ENCODE measurements at places on chromosomes 6 and 20.

DNA sequence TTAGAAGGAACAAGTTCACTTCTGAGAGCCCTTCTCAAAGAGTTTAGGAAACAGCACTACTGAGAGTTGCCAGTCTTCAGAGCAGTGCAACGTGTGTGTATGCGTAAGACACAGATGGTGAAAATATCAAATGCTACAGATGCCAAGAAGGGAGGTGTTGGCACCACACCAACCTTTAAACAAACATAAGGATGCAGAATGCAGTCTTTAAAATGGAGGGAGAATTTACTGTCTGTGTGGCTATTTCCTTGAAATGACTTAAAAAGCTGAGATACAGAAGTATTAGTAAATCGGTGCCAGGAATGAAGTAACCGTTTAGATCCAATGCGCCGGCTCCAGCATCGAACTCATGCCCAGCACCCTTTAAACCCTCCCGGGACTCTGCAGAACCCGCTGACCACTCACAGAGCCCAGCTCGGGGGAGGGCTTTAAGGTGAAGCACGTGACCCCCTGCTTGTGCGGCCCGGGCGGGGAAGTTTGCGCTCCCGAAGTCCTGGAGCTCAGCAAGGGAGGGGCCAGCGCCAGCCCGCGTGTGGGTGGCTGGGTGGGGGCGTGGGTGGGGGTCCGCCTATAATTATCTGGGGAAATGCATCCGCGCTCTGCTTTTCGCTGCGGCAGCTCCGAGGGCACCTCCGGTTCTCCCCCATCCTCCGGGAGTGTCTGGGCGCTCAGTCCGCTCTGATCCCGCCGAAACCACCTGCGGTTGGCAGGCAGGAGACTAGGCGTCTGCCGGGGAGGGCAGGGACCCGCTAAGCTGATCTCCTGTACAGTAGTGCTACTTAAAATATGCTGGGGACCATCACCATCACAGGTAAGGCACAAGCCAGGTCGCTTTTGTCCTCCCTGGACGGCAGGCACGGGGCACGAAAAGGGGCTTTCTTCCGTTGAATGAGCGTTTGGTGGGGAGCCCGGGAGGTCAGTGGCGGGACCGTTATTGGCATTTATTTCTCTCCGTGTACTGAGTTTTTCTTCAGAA lies 66.0 kb downstream of the ZBTB2 start:
- no peak for DNase-seq

DNA sequence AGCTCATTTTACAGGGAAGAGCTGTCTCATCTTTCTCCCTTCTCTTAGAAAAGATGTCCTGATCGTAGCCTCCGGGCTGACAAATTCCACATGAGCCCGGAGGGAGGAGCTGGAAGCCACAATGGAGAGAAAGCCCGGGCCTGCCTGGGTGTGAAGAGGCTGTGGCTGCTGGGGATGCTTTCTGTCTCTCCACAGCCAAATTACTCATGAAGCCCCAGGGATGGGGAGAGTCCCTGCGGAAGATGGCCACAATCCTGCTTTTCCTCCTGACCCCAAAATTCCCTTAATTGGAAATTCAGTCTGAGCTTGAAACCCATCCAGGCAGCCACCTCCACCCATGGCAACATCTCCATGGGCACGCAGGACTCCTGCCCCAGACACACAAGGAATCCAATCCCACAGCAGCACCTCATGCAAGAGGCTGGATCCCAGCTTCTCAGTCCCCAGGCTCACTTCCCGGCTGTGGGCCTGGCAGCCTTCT lies 32.4 kb downstream of the JPH2 start:
- DNase-seq = no peak

- DNase-seq = no peak
Observed at GRCh38 chr6:168165891-168166290, 86.9 kb upstream of the FRMD1 start.

- no peak for DNase-seq
Observed at GRCh38 chr6:113971741-113972140, 793 bp upstream of the HDAC2 start.

DNA sequence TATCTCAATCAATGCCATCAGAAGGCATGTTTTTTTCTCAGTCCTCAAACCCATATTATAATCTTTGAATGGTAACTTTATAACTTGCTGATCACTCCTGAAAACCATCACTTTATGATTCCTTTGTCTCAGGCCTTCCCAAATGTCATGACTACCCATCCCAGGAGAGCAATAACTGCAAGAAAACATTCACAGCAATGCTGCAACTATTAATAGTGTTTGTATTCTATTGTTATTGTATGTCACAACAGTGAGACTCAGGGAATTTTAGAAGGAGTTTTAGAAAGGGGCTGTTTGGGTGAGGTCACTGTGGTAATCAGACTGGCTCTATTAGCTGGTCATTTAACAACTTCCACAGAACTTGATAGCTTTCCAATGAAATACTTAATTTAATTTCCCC lies 301.4 kb upstream of the TBX18 start:
- no peak for DNase-seq

DNA sequence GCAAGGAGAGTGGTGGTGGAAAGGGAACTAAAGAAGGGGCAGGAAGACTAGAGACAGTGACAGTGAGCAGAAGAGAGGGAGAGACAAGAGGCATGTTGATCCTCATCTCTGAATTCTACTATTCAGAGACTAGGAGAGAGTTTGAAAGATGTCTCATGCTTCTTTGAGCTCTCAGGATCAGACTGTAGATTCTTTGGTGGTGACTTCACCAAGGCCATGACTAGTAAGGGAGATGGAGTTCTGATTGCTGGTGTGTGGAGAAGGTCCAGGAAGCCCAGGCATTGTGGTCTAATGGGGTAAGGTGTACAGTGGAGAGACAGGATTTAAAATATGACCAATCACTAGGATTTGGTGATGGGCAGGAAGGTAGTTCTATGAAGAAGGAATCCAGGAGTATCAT lies 713 bp downstream of the WFDC9 start:
- no peak for DNase-seq

DNA sequence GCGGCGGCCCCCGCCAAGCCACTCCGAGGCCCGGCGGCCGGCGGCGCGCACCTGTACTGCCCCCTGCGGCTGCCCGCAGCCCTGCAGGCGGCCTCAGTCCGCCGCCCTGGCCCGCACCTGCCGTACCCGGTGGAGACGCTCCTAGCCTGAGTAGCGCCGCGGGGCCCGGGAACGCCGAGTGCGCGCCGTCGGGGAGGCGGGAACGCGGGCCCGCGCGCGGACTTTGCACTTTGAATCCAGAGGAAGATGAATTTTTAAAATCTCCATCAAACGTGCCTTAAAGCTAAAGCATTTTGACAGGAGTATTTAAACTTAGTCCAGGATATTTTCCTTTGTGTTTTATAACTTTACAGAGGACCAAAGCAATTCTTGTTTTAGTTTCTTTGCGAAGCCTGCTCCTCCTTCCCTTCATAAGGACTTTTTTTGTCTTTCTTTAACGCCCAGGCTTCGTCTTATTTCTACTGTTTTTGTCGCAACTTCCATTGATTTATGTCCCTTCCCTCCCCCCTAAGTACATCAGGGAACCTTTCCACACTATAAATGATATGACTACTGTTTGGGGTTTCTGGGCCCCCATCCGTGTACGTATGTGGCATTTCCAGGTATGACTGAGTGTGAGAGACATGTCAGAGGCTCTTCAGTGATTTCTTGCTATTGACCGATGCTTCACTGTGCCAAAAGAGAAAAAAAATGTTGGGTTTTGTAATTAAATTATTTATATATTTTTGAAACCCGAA lies 2.0 kb downstream of the FOXQ1 start:
- no peak for DNase-seq

DNA sequence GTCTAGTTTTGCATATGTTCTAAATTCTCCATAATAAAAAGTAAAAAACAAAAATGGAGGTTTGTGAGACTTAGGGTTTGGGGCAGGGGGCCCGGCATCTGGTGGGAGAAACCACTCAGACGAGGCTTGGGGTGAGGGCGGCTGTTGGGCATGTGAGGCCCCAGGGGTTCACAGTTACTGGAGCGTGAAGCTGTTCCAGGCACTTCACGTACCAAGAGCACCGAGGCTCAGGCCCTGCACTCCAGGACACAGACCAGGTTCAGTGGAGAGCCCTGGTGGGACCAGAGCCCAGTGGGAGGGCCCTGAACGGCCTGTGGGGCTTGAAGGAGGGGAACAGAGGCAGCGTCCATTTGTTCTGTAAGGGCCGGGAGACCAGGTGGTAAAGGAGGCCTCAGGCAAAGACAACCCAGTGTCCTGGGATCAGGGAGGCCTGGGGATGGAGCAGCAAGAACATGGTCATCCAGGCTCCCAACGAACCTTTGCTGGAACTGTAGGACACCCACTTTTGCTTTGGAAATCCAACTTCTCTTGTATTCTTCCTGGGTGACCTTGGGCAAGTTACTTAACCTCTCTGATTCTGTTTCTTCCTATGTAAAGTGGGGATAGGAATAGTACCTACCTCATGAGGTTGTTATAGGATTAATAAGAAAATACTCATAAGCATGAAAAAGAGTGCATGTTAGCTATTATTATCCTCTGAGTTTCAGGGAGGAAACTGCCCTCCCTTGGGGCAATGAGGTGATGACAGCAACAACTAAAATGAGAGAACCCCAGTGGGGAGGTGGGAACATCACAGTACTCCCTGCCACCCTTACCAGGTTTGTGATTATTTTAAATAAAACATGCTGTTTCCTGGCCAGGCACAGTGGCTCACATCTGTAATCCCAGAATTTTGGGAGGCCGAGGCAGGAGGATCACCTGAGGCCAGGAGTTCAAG lies 1.1 kb upstream of the FGD2 start:
- no peak for DNase-seq

- DNase-seq = no peak
Observed at GRCh38 chr6:37920667-37921066, 101.1 kb downstream of the ZFAND3 start.

GRCh38 chr6:44094403-44095242 lies 32.6 kb downstream of the MRPL14 start:
- no peak for DNase-seq

- DNase-seq = no peak
Observed at GRCh38 chr20:36035745-36036144, 67.4 kb downstream of the CNBD2 start.

DNA sequence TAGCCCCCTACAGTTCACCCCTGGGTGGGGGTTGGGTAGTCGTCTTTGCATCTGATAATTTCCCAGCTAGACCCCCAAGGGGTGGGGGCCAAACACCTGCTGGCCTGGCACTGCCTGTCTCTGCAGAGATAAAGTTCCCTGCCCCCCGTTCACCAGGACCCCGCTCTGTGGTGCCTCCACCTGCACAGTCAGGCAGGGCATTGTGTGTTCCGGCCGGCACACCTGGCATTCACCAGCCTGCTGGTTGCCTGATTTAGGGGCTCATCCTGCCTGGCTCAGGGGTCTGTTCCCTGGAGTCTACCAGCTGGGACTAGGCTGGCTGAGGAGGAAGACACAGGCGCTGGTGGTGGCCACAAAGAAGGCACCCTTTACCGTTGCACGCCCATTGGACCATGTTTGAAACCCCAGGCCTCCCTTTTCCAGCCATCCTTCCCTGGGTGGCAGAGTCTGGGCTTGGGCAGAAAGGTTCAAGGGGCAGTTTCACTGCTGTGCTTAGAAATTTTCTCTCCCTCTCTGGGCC lies 30.8 kb upstream of the SCRT2 start:
- no peak for DNase-seq

DNA sequence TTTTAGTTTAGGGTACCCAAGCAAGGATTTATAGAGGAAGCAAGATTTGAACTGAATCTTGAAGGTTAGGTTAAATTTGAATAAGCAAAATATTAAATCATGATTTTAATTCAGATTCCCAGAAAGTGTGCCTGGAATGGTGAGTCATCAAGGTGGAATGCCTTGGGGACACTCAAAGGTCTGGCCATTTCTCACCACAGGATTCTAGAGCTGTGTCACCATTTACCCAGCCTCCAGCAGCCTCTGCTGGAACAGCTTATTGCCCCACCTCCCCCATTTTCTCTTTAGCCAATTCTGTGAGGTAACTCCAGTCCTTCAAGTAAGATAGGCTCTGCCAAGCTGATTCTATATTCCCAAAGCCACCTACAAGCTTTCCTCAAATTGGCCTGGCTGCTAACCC lies 181.4 kb downstream of the SIM1 start:
- no peak for DNase-seq

DNA sequence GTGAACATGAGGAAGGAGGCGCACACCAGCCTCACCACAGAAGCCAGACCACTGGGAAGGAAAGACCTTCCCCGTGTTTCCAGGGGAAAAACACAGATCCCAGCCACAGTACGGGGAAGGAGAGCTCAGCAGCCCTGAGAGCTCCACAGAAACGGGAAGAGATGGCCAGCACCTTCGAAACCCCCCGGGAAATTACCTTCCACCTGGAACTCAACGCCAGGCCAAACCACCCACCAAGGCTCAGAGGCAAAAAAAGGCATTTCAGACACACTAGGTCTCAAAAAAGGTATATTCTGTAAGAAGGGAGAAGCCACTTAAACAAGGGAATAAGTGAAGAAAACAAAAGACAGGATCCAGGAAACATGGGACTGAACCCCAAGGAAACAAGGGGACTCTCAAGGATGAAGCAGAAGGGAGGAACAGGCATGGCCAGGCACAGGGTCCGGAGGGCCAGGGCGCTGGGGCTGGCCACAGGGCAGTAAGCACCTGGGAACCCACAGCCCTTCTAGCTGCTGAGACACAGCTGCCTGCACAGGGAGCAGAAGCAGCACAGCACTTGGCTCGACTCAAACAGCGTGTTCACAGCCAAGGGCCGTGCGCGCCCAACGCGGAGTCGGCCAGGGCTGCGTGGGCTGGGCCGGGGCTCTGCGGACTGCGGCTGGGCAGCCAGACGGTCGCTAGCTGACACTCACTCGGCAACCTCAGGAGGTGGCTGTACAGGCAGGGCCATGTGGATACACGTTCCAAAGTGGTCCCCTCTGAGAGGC lies 44.6 kb downstream of the TAF4 start:
- DNase-seq = no peak

DNA sequence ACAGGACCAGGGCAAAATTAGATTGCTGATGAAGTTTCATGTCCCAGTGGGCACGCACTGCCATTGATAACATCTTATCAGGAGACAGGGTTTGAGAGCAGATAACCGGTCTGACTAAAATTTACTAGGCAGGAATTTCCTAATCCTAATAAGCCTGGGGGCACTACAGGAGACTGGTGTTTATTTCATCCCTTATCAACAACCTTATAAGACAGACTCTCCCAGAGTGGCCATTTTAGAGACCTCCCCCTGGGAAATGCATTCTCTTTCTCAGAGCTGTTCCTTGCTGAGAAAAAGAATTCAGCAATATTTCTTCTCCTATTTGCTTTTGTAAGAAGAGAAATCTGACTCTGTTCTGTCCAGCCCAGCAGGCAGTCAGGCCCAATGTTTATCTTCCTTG lies 423.4 kb upstream of the IMPG1 start:
- no peak for DNase-seq

GRCh38 chr6:4265740-4266139 lies 130.4 kb upstream of the ECI2 start:
- no peak for DNase-seq

- DNase-seq = no peak
Observed at GRCh38 chr6:28090917-28091586, 10.7 kb downstream of the ZNF165 start.

GRCh38 chr6:38326837-38327236 lies 312.9 kb downstream of the BTBD9 start:
- DNase-seq = no peak

GRCh38 chr6:159170333-159170672 lies 1.1 kb downstream of the FNDC1 start:
- DNase-seq = no peak

- DNase-seq = no peak
Observed at GRCh38 chr6:12490351-12490903, 200.3 kb downstream of the EDN1 start.

GRCh38 chr20:14838663-14839628 lies 501.5 kb upstream of the FLRT3 start:
- no peak for DNase-seq
